Esophagus squamous epithelium (tissue), 5 donors: ENCODE measurements at places on chromosomes 11 and 22. TPM values are rescaled to one million over a fixed set of nuclear protein-coding genes. Genes with fewer than 3 reads are reported as not detected.

Gene NUDT8
- 68.0 TPM for total RNA-seq

GRCh38 chr11:107337917-107338316, 119.7 kb downstream of the CWF19L2 start:
- no peak for DNase-seq

GRCh38 chr11:120403966-120404365, 67.8 kb downstream of the ARHGEF12 start:
- DNase-seq, result no peak

DNA sequence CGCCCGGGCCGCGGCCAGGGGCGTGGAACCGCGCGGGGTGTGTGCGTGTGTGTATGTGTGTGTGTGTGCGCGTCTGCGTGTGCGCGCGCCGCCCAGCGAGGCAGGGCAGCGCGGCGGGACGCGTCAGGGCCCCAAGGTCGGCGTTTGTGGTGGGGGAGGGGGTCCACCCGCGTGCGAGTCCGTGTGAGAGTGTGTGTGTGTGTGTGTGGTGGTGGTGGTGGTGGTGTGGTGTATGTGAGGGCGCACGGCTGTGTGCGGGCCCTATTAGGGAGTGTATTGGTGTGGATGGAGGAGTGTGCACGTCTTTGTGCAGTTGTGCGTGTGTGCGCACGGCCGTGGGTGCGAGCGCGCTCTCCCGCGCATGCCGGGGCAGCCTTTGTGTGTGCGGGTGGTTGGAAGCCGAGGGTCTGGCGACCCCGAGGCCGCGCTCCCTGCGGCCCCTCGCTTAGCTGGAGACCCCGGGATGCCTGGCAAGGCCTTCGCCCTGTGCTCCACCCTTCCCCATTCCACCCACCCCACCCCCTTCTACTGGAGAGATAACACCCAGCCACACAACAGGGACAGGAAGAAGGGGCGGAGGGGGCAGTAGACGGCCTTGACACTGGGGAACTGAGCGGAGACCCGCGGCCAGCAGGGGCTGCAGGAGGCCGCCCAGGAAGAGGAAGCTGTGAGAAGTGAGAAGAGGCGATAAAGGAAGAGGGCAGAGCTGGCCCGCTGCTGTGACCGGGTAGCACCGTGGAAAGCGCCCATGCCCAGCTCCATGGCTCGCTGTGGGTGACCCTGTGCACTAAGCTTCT, 528 bp upstream of the ARRB1 start:
- no peak for DNase-seq
